ENCODE measurements at places on chromosomes 5 and 9.
A peak's percentile ranks its signal among the peaks of the same experiment; 100 is the strongest.

- peak; percentile 43 for DNase-seq
Measured at GRCh38 chr5:93342563-93343061, 238.4 kb downstream of the NR2F1-AS1 start.

- DNase-seq = no peak
Measured at GRCh38 chr5:107744418-107745330, 73.9 kb upstream of the EFNA5 start.

DNA sequence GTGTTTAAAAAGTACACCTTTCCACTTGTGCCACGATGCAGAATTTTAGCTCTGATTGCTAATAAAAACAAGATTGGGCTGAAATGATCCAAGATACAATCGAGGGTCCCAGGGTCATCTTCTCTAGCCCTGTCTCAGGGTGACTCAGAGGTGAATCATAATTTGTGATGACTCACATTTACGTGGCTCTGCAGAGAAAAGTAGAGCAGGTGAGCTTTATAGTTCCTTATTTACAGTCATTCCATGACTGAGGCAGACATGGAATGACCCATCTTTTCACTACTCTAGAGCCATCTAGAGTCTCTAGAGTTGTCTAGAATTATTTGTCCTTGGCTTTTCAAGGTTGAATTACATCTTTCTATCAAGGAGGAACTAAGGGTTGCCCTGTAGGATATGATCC, 155.2 kb downstream of the GAS1 start:
- no peak for DNase-seq

DNA sequence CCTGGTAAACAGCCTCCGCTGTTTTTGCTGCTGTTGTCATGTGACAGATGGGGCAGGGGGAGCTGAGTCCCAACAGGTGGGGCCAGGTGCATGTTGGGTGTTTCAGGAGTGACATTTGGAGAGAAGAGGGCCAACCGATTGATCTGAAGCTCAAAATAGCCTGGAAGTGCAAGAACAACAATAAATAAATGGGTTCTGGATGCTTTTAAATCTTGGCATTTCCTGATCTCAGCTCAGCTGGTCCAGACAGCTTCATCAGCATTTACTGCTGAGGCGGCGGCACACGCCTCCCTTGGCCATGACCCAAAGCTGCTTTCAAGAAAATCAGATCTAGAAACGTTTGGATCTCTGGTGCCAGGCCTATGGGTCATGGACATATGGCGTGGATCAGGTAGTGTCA, 70.5 kb downstream of the PPARGC1B start:
- peak; percentile 80 for DNase-seq

DNA sequence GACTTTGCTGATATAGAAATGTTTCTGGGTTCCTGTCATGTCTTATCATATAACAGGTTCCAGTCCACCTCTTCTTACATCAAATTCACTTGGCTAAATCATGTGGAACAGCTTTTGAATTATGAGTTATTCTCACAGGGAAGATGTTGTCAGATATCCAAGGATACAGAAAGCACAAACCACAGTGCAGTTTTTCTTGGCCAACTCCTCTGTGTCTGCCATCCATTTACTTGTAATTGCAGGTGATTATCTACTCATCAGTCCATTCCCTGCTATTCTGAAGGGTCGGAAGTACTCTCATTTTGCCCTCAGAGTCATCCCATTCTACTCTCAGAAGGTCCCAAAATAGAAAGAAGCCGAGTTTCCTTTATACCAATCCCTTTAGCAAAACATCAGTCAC, 10.0 kb downstream of the MARCHF11 start:
- DNase-seq = no peak

DNA sequence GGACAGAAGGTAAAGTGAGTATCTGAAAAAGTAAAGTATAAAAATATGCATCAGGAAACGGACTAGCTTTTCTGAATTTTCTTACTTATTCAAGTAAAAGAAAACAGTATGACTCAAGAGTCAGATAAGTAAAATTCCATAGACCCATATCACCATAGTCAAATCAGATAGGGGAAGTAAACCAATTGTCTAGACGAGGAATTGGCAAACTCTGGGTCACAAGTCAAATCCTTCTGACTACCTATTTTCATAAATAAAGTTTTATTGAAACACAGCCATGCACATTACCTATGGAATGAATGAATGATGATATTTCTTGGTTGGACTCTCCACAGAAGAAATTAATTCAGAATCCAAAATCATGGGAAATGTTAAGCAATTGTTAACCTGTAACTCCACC, 59.1 kb upstream of the TMC1 start:
- no peak for DNase-seq

DNA sequence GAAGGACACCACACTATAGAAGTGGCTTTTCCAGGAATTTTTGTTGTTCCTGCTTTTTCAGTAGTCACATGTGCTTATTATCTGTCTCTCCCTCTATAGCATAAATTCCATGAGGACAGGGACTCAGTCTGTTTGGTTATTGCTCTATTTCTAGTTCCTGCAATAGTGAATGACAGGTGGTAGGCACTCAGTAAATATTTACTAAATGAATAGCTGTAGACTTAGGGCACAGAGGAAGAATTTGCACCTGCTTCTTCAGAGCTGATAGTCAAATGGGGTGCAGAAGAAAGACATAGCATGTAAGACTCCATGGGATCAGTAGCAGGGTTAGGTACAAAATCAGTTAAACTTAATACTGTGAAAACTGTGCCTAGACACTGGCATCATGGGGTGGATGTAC, 580.2 kb downstream of the CCDC171 start:
- peak; percentile 5 for DNase-seq

DNA sequence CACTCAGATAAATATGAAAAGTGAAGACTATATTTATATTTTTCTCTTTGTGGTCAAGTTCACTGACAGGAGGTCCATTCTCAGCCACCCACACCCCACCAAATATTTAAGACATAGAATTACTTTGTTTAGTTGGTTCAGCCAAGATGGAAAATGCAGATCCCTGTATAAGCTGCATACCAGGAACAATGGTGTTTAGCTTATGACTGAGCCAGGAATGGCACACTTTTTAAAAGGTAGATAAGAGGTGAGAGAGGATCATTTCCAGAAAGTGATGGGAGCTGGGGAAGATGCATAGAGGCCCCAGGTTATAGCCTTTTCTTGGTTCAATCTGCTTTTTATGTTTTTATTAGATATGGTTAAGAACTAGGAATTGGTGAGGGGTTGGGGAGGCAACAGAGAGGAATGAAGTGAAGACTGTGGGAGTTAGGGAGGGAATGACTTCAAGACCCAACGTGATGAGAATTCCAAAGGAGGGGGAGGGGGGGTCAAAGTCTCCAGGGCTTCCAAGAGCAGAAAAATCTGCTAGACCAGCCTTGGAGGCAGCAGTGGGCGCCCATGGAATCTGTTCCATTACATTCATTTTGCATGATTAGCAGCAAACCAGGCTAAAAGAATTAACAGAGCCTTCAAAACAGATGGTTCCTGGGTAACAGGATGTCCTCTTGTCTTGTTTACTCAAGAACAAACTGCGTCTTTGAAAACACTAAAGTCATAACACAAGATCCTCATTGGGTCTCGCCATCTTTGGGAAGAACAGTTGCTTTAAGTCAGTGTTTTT, 95.2 kb downstream of the FGF1 start:
- no peak for DNase-seq

GRCh38 chr5:1726956-1727355, 72.7 kb downstream of the MRPL36 start:
- DNase-seq = no peak

GRCh38 chr9:72168075-72168474, 18.8 kb downstream of the GDA start:
- no peak for DNase-seq

GRCh38 chr9:97811533-97812246, 41.3 kb upstream of the FOXE1 start:
- no peak for DNase-seq

DNA sequence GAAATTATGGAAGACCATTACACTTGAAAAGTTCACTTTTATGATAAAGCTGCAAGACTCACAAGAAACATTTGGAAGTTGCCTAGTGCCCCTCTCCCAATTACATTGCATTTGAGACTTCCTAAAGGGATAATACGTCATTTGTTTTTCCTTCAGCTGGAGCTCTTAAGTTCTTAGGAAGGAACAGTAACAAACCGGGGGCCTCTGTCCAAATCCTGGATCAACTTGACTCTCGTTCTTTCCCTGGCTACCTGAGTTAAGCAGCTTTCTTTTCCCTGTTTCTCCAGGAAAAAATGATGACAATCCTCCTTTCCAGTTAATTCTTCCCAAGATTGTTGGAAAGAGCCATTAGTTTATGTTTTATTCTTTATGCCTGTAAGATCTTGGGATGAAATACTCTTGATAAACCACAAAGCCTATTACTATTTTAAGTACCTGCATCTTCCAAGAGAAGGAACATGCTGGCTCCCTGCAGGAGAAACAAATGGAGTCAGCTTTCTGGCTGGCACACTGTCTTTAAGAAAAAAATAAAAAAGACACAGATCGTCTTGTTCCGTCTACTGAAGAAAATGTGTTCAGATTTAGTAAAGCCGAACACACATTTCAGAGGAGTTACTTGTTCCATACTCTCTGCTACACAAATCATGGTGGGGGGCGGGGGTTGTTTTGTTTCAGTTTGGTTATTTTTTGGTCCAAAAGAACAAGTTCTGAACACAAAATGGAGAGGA, 297.9 kb downstream of the EFNA5 start:
- DNase-seq = no peak

DNA sequence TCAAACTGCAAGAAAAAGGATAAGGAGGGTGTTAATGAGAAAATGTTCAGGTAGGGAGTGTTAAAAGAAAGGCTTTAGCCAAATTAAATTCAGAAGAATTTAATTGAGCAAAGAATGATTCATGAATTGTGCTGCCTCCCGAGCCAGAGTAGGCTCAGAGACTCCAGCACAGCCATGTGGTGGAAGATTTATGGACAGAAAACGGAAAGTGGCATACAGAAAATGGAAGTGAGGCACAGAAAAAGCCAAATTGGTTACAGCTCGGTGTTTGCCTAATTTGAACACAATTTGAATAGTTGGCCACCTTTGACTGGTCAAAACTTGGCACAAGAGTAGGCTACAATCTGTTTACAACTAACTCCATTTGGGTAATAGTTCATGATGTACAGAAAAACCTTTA, 9.6 kb upstream of the SLC30A5 start:
- no peak for DNase-seq

DNA sequence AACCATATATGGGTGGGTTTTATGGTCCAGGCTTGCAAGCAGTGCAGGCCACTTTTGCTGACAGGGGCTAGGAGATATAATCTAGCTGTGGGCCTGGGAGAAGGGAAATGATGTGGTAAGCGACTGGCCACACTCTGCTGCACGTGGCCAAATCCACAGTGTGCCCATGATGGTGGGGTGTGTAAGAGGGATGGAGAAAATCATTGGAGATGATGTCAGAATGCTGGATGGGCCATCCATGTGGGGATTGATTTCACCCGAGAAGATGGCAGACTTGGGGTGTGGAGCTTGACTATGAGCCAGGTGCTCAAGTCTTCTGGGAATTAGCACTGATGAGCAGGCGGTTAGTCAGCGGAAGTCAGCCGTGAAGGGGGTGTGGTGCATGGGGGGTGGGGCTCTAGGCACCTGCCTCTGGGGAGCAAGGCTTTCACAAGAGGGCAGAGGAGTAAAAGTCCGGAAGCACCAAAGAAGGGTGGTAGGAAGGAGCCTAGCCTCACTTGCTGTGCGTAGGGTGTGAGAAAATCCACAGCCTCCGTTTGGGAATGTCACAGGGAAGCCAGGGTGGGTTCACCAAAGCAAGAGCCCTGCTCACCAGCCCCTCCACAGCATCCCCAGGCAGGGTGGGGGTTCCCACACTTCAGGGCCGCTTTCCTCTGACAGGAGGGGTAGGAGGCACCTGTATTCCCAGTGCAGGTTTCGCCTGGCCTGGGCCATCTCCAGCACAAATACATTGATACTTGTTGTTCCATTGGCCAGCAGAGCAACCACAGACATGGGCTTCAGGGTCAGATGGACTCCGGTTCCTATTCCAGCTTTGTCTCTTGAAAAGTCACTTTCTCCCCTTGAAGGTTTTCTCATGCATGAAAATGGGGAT, 44.5 kb upstream of the ANGPTL2 start:
- peak; percentile 81 for DNase-seq

GRCh38 chr5:131821221-131821620, 24.4 kb upstream of the FNIP1 start:
- DNase-seq = no peak

GRCh38 chr5:131491749-131492148, 143.3 kb downstream of the RAPGEF6 start:
- DNase-seq = no peak

- no peak for DNase-seq
Measured at GRCh38 chr5:150611026-150611425, 29.4 kb upstream of the SYNPO start.

DNA sequence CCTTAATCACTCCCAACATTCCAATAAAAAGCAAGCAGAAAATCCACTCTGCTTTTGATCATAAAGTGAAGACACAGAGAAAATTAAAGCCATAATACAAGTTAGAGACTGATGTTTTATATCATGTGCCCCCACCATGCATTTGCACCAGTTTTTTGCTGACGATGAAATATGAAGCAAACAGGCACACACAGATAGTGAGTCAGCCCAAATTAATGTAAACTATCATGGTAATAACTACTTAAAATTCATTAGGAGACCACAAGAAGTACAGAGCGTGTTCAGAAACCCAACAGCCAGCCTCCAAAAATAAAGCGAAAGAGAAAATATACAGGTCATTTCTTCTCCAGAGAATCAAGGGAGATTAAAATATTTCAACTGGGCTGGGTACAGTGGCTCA, 46.4 kb upstream of the KDM4C start:
- DNase-seq = no peak

DNA sequence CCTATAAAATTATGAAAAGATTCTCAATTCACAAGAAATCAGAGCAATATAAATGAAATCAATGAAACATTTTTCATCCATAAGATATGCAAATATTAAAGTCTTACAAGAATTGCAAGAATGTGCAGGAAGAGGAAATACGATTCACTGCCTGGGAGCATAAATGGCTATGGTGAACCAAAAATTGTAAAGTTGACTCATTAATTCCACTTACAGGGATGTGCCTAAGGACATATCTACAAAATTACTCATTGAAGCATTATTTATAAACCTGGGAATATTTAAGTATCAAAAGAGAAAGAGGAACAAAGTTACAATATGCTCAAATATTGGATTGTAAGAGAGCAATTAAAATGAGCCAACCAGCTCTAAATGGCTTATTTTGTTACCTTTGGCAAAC, 6.9 kb upstream of the NIPSNAP3A start:
- DNase-seq = no peak

DNA sequence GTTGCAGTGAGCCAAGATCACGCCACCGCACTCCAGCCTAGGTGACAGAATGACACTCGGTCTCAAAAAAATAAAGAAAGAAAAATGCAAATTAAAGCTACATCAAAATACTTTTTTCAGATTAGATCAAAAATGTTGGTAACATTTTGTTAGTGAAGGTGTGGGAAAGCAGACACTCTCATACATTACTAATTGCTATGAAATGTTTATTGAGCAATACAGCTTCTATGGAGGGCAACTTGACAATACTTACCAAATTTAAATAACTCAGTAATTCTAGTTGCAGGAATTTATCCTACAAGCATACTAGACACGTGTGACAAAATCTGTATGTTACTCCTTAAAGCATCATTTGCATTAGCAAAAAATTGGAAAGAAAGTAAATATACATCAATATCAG, 4.1 kb downstream of the TRIM23 start:
- no peak for DNase-seq

GRCh38 chr9:98419260-98419603, 163.8 kb upstream of the TBC1D2 start:
- DNase-seq = no peak
